ENCODE measurements at places on chromosomes 16 and 17.

GRCh38 chr16:35711435-35711834 is 2252.0 kb downstream of the TP53TG3F start:
- no peak for DNase-seq

DNA sequence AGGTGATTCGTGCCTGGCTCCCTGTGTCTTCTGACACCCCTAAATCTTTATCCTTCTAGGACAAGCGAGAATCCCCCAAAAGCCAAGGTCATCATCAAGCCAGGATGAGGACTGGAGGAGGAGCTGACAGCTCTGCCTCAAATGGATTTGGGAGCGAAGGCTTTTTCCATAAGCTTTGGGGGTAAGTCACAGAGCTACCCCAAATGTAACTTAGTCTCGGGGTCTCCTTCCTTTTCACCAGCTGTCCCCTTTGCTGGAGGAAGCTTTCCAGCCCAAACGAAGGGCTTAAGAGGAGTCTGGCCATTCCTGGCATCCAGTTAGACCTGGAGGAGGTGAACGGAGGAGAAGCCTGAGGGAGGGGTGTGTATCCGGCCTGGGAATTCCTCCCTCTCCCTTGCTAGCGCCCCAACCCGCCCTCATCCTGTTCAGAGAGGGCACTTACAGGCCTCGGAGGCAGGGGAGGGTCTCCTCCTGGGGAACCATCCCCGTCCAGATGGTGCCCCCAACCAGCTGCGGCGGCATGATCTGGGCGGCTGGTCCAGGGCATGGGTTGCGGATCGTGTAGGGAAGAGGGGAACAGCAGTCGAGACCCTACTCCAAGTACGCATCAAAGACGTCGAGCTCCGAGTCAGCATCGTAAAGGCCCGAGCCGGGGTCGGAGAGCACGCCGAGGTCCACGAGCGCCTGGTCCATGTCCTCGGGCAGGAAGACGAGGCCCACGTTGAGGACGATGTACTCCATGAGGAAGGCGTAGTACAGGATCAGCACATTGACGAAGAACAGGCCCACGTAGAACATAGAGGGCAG is 938 bp downstream of the DEXI start:
- DNase-seq: no peak

DNA sequence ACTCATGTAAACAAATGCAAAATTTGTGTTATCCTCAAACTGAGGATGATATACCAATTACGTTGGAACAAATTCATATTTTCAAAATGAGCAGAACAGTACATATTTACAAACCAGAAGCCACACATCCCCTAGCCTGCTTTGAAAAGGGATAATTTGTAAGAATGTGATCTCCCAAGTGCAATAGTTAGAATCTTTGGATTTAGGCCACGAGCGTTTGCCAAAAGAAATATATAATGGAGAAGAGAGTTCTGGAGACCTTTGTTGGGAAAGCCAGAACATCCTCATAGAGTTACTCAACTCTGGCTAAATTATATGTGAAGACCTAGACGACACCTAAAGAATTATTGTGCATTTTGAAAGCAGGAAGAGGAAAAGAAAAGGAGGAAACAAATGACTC is 449.3 kb downstream of the KCNJ2 start:
- no peak for DNase-seq

DNA sequence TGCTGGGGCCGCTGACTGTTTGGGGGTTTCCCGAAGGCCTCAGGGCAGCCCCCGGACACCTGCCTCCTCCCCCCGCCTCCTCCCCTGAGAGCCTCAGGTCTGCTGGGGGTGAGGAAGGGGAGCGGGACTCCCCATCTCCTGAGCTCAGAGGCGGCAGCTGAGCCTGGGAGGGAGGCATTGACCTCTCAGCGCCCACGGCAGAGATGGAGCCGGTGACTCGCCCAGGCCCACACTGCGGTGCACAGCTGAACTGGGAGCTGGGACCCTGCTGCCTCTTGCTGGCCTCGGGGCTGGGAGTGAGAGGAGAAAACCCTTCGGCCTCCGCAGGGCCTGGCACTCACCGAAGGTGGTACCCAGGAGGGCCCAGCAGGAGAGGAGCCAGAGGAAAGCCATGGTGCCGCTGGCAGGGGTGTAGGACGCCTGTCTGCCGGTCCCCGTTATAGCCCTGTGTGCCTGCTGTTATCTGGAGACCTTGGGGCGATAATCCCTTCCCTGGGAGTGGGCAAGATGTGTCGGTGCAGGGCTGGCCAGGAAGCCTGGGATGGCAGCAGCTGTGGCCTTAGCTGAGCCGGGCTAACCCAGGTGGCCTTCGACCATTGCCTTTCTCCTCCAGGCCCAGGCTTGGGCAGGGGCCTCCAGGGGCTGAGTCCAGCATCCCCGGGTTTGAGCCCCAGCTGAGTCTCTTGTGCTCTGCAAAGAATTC is at the start of gene CTRB2:
Gene CTRB2, minus strand, starts transcription at position 413 of the 703 bp plus-strand sequence. Its CDS starts 20 bp downstream, at position 393.
- no peak for DNase-seq

DNA sequence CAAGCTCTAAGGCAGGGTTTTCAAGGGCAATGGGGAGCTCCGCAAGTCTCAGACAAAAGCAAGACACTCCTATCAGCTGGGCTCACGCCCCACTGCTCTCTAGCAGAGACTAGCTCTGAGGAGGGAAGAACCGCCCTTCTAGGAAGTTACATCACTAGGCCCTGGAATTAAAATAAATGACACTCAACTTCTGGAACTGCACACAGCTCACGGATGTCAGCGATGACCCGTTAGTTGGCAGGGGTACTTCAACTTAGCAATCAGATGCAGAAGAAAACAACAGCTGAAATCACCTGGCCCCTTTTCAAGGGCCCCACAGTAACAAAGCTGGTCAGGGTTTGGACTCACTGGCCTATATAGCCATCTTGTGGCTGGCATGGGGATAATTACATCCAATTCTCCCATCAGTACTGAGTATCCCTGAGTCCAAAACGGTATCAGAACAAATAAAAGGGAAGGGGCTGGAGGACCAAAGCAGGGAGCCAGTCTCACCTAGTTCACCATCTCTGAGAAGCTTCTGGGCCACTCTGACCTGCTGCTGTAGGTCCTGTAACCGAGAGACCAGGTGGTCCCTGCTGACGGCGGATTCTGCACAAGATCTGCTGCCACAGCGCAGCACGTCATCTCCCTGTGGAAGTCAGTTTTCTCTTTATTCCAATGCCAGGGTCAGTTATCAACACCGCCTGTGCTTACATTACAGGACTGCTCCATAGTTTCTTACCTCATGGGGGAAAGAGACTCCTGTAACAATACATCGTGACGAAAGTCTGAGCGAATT is 22.2 kb downstream of the SERPINF1 start:
- DNase-seq: no peak

- DNase-seq: no peak
These were observed 10.6 kb downstream of the SLC16A3 start for GRCh38 chr17:82239401-82239925.

GRCh38 chr17:67289181-67289876 is 44.3 kb upstream of the HELZ start:
- no peak for DNase-seq

DNA sequence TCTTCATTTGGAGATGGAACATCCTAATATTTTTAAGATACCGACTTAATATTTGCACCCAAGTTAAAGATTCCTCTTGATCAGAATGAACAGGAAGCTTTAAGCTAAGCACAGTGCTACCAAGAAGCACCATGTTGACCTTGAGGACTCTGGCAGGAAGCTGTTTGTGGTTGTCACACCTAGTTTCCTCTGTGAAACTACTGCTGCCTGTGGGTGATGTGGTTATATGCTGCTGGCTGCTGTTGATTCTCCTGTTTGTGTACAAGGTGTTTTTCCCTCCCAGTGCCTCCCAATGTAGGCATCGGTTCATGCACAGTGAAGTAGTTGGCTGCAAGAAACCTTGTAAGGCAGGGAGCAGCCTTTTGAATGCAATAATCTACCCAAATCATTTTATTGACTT is 23.4 kb downstream of the RBL2 start:
- no peak for DNase-seq

- no peak for DNase-seq
These were observed 15.3 kb upstream of the TNFRSF13B start for GRCh38 chr17:16987066-16987829.

GRCh38 chr17:81513372-81513752 is 763 bp upstream of the ACTG1 start:
- DNase-seq: no peak

DNA sequence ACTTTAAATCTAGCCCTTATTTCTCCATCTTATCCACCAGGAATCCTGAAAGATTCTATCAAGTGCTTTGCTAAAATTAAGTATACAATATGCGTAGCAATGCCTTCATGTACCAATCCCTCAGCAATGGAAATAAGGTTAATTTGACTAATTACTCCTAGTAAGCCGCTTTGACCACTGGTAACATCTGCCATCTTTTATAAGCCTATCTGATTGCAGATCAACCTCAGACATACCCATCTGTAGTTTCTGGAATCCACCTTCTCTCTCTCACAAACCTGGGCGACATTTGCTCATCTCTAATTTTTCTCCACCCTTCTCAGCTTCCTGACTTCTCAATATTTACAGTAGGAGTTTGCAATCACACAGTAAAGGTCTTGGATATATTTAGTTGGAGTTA is 138.8 kb upstream of the CRHR1 start:
- peak; percentile 63 for DNase-seq

DNA sequence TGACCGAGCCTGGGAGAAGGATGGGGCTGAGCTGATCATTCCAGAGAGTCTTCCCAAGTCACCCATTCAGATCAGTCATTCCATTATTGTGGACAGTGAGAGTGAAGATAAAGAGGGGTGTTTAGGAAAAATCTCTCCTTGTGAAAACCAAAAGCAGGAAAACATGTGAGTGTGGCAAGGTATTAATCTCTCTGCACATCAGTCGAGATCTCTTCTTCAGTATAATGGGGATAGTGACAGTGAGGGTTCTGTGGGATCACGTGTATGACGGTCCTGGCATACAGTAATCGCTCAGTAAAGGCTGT is 35.4 kb downstream of the CHD9 start:
- DNase-seq: no peak

DNA sequence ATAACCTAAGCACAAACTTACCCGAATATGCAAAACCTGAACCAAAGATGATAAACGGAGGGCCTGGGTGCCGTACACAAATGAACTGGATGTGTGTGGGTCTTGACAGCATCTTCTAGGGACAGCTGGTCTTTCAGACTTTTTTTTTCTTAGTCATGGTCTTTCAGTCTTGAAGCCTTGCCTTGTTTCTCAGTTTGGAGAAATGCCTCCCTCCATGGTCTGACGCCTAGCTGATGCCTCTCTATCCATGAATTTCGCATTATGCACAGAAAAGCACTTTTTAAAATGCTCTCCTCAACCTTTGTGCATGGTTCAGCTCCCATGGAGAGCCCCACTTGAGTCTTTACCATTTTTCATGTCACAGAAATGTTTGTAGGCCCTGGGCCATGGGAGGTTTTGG is 52.8 kb upstream of the LYRM9 start:
- DNase-seq: no peak

DNA sequence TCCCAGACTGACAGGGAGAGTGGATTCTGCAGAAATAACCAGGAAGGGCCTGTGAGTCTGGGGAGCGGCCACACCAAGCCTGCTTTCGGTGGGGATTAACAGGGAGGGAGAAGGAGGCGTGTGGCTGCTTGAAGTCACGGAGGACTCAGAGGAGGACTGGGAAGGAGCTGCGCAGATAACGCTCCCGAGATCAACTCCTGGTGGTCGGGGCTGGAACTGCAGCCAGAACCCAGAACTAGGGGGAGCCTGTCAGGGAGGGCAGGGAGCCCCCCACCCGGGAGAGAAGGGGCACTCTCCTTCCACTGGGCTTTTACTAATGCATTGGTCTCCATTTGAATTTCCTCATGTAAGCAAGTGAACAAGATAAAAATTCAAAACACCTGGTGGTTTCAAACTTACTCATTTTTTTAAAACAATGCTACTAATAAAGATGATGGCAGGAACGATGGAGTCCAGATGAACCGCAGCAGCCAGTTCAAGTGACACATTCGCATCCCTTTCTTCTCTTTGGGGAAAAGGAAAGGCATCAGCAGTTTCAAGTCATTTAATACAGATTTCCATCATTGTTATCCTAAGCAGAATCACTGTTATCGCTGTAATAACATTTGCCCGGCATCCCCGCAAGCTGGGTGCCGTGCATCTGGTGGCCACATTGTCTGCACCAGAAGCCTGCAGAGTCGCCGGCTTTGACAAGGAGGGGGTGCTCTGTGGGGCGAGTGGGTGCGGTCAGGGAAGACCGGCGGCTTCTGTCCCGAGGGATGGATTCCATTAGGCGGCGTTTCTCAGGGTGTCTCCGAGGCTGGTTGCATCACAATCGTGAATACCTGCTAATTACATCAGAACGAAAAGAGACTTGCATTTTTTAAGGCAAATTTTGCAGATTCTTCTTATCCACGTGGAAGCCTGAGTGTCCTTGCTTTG is 183.0 kb downstream of the FOXL1 start:
- no peak for DNase-seq

GRCh38 chr17:33227911-33228310 is 65.2 kb downstream of the ASIC2 start:
- DNase-seq: no peak

DNA sequence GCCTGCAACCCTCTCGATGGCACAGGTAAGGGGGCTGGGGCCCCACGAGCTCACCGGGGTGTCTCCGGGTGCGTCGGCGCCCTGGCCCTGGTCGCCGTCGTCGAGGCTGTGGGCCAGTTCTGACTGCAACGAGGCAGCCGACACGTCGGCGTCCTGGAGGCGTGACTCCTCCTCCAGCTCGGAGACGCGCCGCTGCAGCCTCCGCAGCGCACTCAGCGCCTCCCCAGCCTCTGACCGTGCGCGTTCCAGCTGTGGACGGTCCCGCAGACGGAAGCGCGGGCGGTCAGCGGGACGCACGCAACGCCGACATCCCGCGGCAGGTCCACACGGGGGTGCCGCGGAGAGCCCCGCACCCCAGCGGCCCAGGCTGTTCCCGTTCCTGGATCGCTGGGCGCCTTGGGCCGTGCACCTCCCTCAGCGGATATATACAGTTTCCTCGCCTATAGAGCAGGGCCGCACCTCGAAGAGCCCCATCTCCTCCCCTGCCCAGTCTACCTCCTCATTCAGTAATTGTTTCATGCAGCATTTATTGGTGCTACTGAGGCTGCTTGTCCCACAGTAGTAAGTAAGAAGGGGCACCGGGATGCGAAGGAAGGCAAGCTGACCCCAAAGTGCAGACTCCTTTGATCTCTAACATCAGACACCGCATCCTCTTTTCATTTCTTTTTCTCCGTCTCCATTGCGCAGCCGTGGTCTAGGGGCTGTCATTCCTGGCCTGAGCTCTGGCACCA is 5.8 kb downstream of the THOC6 start:
- DNase-seq: no peak

DNA sequence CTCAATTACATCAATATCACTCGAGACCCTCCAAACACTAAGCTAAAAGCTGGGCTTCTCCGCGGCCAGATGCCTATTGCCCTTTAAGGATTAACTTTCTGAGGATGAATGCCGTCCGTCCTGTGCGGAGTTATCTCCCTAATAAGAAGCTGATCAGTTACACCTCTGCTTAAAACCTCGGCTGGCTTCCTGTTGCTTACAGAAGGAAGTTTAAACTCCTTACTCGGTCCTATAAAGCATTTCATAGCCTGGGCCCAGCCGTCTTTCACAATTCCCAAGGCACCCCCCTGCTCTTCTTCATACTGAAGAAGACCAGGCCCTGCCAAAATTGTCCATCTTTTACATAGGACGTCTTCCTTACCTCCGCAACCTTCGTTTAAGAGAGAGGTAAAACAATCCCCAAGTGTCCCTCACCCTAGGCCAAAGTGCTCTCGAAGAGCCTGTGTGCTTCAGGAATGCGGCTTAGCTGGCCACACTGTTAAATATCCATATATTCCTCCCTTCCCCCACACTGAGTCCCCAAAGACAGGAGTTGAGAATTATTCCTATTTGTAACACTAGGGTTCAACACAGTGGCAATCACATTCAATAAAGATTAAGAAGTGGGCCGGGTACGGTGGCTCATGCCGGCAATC is 112.6 kb upstream of the IRX5 start:
- DNase-seq: no peak

- no peak for DNase-seq
These were observed 11.7 kb downstream of the CANT1 start for GRCh38 chr17:78997881-78998280.
